ENCODE measurements at places on chromosomes 6 and 20. TPM values are rescaled to one million over a fixed set of nuclear protein-coding genes. Genes with fewer than 3 reads are reported as not detected.

The IL17F gene
- total RNA-seq, result not detected

GRCh38 chr6:29917857-29918256 lies 24.5 kb upstream of the HLA-A start:
- no peak for DNase-seq

The LPA gene
- total RNA-seq, result 2.5 TPM

DNA sequence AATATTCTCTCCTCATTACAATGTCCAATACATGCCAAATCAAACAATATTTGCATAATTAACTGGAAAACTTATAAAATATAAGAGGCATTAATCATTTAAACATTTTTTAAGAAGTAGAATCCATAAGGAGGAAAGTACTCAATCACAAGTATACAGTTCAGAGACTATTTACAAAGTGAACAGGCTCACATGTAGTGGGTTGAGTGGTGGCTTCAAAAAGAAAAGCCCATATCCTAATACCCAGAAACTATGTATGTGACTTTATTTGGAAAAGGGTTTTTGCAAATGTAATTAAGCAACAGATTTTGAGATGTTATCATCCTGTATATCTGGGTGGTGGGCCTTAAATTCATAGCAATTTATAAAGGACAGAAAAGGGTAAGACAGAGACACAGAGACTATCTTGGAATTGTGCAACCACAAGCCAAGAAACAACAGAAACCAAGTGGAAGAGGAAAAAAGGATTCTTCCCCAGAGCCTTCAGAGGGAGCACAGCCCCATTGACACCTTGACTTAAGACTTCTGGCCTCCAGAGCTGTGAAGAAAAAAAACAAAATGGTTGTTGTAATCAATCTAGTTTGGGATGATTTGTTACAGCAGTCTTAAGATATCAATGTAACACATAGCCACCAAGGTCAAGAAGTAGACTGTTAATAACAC lies 32.7 kb upstream of the CRISP1 start:
- no peak for DNase-seq

- DNase-seq, result no peak
Observed at GRCh38 chr20:40753472-40753871, 64.4 kb upstream of the MAFB start.

- no peak for DNase-seq
Observed at GRCh38 chr6:158905277-158905676, 86.1 kb upstream of the EZR start.

Data from ureter (tissue), 1 donor.